ENCODE measurements at places on chromosomes 4 and X.

DNA sequence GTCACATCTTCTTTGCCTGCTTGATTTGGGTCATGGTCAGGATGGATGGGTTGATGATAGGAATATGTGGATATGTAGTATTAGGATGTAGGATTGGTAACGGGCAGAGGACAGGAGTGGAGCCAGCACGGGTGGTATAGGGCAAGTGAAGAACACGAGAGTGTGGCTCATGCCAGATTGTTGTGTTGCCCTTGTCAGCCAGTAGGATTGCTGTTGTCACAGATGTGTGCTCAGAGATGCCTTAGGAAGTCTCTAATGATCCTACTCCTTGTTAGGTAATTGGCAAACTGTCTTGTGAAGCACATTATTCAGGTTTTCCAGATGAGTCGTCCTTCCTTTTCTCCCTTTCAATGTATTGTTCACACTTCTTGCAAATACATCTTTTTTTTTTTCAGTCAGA lies 5.5 kb downstream of the ATP10D start:
- no peak for DNase-seq

DNA sequence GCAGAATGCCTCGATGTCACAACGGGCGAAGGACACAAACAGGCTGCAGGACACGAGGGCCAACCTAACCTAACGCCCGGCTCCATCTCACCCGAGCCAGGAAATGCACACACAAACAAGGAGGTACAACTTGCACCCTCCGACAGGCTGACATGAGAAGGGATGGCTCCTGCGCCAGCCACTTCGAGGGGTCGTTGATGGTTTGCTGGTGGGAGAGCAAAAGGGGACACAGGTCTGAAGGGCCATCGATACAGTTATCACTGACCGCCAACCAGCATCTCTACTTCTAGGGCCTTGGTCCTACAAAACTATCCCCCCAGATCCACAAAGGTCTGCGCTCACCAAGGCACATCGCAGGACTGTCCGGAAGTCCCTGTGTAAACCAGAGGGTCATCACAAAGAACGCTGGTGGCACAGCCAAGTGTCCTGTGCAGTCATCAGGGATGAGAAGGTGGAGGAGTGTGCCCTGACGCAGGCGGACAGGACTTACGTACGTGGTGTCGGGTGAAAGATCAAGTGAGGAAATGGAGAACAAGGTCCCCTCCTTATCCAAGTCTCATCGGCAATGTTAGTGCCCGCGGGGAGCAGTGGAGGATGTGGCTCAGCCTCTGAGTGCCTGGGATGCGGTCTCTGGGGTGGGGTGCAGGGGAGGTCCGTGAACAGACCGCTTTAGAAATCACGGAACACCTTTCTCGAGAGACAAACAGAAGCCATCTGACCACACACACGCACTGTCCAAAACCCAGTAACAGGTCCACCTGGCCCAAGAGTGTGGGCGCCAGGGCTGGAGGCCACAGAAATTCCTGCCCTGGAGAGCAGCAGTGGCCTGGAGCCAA lies 7.0 kb downstream of the MXD4 start:
- no peak for DNase-seq

DNA sequence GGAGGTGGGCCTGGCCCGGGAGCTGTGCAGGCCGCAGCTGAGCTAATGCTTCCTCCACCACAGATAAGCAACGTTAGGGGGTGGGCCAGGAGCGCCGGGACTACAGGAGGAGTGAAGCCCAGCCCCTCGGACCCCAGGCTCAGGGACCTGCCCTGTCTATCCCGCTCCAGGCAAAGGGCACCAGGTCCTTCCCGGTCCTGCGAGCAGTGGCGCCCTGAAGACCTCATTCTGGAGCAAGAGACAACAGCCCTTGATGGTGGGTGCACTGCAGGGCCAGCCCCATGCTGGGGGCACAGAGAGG lies 730 bp upstream of the TREX2 start:
- DNase-seq: no peak

GRCh38 chr4:15771216-15772058 lies 6.7 kb upstream of the CD38 start:
- DNase-seq: no peak

- DNase-seq: no peak
Observed at GRCh38 chrX:148284056-148284455, 216.4 kb upstream of the AFF2 start.

DNA sequence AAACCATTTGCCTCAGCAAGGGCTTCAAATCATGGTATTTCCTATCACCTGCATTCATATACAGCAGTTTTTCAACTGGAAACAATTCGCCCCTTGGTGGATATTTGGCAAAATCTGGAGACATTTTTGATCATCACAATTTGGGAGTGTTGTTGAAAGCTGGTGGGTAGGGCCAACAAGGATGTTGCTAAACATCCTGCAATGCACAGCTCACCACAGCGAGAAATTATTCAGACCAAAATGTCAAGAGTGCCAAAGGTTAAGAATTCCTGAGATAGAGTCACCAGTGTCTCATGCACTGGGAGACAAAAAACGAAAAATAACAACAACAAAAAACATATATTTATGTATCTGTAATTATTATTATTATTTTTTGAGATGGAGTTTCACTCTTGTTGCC lies 435.2 kb upstream of the CTSO start:
- no peak for DNase-seq

- DNase-seq: no peak
Observed at GRCh38 chr4:145626623-145626982, 7.4 kb downstream of the MMAA start.

DNA sequence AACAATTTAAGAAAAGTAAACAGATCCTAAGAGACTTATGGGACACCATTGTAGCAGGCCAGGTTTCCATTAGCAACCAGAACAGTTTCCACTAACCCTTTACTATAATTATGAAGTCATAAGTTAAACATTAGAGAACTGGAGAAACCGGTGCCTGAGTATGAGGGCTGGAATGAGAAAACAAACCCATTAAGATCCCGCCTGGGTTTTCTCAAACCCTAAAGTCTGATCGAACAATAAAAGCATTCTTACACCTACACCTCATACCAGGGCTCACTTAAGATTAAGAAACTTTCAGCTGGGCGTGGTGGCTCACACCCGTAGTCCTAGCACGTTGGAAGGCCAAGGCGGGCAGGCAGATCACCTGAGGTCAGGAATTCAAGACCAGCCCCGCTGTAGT lies 13.7 kb upstream of the DHX15 start:
- DNase-seq: no peak

DNA sequence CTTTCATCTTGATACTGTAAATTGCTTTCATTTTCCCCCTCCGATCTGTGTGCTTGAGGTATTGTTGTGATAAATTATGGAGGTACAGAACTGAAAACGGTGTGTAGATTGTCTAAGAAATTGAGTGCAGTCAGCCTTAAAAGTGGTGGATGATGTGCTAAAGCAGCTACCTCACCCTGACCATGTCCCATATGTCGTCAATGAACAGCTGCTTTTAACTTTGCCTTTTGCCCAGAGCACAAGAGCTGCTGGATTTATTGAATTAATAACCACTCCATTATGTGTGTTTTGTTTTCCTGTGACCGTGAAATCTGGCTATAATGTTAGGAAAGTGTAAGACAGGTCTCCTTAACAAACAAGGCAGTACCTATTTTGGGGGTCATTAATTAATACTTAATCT lies 581.9 kb upstream of the PITX2 start:
- no peak for DNase-seq

GRCh38 chr4:146333187-146333894 lies 119.0 kb downstream of the REELD1 start:
- no peak for DNase-seq

GRCh38 chr4:22850055-22850454 lies 157.3 kb downstream of the GBA3 start:
- DNase-seq: no peak
